AG08395 (cell line): ENCODE measurements at places on chromosomes 2 and 18.

- DNase-seq: no peak
Observed at GRCh38 chr18:75343389-75343788, 84.1 kb downstream of the SMIM21 start.

GRCh38 chr2:172829229-172829628 lies 93.6 kb downstream of the RAPGEF4 start:
- peak; percentile 56 for DNase-seq

- no peak for DNase-seq
Observed at GRCh38 chr2:129008055-129008880, 689.6 kb upstream of the HS6ST1 start.

- no peak for DNase-seq
Observed at GRCh38 chr2:239202836-239203235, 198.0 kb downstream of the HDAC4 start.

- DNase-seq: no peak
Observed at GRCh38 chr2:174052584-174052976, 87.4 kb upstream of the SP3 start.

DNA sequence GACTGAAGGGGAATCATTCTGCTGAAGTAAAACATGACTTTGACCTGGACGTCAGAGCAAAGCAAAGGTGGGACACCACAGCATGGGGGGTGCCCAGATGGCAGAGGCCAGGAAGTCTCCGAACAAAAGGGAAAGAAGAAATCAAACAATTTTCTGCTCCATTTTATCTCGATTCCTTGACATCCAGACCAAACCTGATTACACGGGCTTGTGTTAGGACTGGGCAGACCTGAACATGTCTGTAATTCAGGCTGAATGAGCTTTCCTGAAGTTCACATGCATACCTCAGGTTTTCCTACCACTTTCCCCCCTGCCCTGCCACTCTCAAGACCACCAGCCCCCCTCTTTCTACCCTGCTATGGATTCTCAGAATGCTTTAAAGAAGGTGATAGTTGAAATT lies 44.8 kb upstream of the MEIS1 start:
- DNase-seq: no peak

DNA sequence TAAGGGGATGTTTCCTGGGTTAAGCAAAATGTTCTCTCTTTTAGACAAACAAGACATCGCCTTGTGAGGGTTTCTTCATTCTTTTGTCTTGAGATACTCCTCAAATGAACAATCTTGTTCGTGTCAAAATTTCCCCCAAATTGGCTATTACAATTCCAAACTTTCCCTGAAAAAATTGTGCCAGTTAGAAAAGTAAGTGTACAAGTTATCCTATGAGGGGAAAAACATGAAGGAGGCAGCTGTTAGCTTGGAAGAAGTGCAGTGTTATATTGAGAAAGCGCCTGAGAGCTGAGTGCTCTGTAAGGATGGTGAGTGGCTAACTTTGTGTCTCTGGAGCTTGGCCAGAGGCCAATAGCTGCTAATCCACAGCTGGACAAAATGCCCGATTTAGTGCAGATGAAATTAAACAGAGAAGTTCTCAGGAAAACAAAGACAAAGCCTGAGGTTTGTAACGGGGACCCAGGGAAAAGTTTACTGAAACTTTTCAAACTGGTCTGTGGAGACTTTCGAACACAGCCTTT lies 14.1 kb upstream of the PLEKHH2 start:
- DNase-seq: no peak

- DNase-seq: no peak
Observed at GRCh38 chr18:24051031-24051947, 36.7 kb downstream of the TTC39C start.

DNA sequence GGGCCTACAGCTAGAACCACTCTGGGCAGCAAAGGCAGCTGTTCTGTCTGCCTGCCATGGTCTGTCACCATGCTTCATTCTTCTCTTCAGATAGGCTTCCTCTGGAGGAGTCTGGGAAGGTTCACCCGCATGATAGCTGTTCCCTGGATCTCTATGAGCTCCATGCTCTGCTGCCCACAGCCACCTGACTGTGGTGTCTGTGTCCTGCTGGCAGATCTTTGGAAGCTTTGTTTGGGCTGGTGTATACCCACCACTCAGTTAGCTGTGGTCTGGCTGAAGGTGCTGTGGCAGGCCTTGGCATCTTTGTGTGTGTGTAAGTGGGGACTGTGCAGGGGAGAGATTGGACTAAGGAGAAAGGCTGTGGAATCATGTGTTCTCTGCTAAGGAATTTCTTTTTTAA lies 23.4 kb downstream of the MYO1B start:
- no peak for DNase-seq

- no peak for DNase-seq
Observed at GRCh38 chr18:24053211-24053610, 38.7 kb downstream of the TTC39C start.

DNA sequence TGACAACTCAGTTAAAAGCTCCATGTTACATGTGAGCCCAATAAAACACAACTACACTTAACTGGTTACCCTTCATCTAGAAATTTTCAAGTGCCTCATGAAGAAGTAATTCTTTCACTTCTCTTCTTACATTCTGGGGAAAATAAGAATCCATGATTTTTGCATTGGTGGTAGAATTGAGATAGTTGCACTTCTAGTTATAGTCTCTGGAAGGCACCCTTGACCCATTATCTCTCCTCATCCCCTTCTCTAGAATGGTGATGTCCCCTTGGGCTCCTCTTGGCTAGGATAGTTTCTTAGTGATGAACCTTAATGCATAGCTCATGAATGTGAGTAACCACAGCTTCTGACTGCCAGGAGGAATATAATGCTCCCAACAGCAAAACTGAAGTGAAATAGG lies 3.6 kb downstream of the LGALSL start:
- no peak for DNase-seq

GRCh38 chr18:11993264-11993916 lies 12.1 kb downstream of the IMPA2 start:
- no peak for DNase-seq

- DNase-seq: no peak
Observed at GRCh38 chr2:38409156-38410102, 32.4 kb upstream of the ATL2 start.

- DNase-seq: no peak
Observed at GRCh38 chr2:53174539-53174938, 593.1 kb upstream of the CHAC2 start.

GRCh38 chr18:77014538-77014937 lies 118.0 kb downstream of the MBP start:
- no peak for DNase-seq

- no peak for DNase-seq
Observed at GRCh38 chr2:189574793-189575475, 5.7 kb downstream of the SLC40A1 start.

GRCh38 chr2:119537792-119538191 lies 6.5 kb upstream of the CFAP221 start:
- no peak for DNase-seq

- DNase-seq: no peak
Observed at GRCh38 chr2:227473806-227474205, 1.9 kb downstream of the AGFG1 start.

GRCh38 chr2:127860130-127860529 lies 2.2 kb upstream of the POLR2D start:
- no peak for DNase-seq

GRCh38 chr18:24488824-24489493 lies 28.5 kb downstream of the HRH4 start:
- peak; percentile 58 for DNase-seq

- DNase-seq: no peak
Observed at GRCh38 chr18:48197819-48198218, 211.4 kb downstream of the ZBTB7C start.

DNA sequence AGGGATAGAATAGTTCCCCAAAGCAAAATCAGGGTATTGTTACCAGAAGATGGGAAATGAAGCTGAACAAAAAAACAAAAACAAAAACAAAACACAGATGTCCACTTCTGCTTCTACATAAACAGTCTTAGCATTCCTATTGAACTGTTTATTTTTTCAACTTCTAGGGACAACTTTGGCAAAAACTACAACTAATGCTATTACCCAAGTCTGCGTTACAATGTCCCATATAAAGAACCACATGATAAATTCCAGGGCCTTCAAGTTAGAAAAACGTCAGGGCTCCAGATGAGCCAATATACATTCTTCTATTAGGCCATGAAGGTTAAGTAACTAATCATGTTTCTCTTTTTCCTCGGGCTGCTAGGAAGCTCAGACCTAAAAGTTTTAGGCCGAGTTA lies 16.9 kb downstream of the PID1 start:
- DNase-seq: no peak

GRCh38 chr18:77762642-77763041 lies 513.0 kb downstream of the GALR1 start:
- no peak for DNase-seq

DNA sequence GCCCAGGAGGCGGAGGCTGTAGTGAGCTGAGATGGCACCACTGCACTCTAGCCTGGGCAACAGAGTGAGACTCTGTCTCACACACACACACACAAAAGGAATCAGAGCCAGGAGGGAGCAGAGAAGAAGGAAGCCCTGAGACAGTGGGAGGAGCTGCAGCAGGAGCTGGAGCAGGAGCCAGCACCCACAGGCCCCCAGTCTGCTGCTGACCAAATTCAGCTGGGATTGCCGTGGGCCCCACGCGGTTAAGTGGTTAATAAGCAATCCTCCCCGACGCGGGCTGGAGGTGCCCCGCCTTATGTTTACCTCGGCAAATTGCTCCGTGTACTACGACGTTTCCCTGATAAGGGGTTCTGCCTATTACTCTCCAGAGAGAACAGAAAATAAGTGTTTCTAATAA lies 265.3 kb downstream of the TWIST2 start:
- DNase-seq: peak; percentile 39

DNA sequence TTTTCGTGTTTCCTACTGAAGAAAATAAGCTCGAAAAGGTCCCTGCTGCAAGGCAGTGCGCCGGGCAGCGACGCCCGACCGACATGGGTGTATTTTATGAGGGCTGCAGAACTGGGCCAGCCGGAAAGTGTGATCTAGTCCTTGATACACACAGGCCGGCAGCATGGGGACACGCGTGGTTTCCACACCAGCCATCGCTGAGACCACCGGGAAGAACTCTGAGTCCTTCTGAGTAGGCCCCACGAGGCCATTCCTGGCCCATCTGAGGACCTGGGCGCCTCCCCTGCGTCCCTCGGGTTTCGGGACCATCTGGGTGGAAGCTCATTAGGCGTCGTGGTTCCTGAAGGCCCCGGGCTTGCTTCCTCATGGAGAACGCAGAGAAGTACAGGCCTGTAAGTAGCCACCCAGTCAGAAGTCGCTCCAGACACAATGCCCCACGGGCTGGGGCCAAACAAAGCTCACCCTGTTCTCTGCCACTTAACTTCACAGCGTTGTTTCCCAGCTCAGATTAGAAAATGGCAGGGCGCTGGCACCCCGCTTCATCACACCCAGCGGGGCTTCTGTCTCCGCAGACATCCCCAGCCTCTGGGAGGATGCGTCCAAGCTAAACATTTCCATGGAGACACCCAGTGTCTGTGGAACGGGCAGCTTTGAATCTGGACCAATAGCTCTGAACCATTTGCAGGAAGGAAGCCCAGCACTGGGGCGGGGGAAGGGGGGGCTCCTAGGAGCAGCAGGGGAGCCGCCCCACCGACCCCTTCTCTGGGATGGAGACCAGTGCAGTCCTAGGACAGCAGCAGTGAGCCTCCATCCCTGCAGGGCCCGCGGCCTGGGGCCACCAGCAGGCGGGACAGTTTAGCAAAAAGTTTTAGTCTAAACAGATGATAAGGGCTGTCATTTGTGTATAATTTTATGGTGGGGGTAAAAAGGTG lies 2.4 kb downstream of the NFATC1 start:
- no peak for DNase-seq

DNA sequence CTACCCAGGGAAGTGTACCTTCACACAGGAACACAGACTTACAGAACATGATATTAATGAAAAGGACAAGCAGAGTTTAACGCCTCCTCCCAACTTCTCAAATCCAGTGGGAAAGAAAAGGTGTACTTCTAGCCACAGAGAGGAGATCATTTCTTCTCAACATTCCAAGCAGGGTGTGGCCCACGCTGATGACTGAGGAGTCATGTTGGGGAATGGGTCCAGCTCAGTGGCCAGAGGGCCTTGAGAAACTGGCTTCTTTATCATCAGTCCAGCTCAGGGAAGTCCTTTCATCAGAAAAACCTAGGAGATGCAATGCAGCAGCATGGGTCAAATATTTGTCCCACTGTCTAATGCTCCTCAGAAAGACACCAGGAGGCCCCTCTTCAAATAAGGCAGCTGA lies 63.0 kb downstream of the RBM43 start:
- DNase-seq: peak; percentile 11

DNA sequence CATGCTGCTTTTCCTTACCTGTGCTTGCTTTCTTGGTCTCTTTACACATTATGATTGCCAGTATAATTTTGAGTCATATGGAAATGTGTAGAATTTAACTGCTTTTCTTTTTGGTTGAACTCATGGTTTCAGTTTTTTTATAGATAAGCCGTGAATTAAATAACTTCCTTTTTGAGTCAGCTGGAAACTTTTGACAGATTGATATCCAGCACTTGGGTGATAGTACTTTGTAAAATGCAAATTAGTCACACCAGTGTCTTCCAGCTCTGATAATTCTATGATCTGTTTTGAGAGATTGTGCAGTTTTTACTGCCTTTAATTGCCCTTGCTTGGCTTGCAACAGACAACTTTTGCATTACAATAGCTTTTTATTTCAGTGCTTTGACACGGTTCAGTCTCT lies 86.4 kb downstream of the NCOA1 start:
- no peak for DNase-seq

GRCh38 chr2:71892423-71892730 lies 255.3 kb downstream of the CYP26B1 start:
- no peak for DNase-seq

GRCh38 chr2:136393514-136393913 lies 275.6 kb upstream of the CXCR4 start:
- DNase-seq: no peak

- DNase-seq: no peak
Observed at GRCh38 chr18:34222307-34223163, 2.2 kb downstream of the NOL4 start.

DNA sequence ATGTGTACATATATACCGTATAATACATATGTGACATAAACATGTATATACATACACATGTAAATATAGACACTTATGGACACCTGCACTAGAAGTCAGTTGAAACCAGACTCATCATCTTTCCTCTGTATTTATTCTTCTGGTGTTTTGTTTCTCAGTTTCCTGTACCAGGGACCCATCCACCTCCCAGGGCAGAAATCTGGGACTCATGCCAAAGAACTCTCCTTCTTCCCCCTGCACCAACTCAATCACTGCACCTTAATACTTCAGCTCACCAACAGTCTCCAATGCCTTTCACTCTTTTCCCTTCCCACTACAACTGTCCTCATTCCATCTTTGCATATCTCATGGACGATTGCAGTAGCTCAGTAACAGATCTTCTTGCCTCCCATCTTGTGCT lies 428.0 kb downstream of the FBXO15 start:
- DNase-seq: no peak

DNA sequence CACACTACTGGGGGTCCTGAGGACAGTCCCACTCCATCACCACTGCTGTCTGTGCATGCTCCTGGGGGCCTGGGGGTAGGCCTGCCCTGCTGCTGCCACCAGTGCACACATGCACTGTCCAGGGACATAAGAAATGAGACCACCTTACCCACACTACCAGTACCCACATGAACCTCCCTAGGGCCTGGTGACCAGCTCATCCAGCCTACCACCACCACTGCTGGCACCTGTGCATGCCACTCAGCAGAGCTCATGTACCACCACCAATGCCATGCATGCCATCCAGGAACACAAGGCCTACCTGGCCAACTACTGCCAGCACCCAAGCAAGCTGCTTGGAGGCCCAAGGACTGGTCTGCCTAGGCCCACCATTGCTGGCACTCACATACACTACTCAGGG lies 112.8 kb downstream of the BARD1 start:
- no peak for DNase-seq
